Activated CD4-positive, alpha-beta T cell treated with anti-CD3 and anti-CD28 coated beads, Interleukin-2, amount 50 U/mL, for 48 hours (primary cell): ENCODE measurements at places on chromosomes 3 and 15.

DNA sequence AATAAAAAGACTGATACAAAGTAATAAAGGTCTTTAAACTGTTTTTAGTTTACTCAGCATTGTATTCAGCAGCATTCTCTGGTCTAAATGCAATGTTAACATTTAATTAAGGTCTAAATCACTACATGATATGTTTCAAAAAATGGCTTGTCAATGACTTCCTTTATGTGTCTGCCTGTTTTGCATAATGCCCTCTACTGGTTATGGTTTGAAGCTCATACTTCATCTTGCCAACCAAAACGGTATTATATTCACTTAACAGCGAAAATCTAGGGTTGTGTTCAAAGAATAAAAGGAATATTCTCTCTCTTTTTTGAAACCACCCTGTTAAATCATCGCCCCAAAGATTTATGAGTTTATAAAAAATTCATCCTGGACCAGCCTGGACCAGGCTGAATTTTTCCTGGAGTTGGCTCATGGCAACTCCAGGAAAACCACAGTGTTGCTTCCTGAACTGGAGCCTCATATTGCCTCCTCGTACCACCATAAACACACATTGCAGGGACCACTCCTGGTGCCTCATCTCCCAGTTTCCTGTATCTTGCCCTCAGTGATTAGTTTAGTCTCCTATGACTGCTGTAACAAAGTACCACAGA is 6.7 kb upstream of the NCEH1 start:
- no peak for DNase-seq

GRCh38 chr3:182276512-182276911 is 516.8 kb upstream of the ATP11B start:
- no peak for DNase-seq

DNA sequence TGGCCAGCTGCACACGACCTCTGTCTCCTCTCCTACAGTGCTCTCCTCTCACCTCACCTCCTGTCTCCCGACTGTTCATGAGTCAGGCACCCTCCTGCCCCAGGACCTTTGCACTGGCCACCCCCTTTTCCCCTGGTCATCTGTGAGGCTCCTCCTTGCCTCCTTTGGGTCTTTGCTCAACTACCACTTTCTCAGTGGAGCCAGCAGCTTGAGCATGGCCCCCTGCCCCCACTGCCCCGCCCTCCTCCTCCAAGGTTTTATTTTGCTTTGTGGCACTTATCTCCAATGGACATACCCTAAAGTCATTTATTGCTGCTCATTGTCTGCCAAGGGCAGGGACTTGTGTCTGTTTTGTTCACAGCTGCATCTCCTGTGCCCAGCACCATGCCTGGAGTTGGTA is 64.3 kb downstream of the MGLL start:
- DNase-seq = no peak

DNA sequence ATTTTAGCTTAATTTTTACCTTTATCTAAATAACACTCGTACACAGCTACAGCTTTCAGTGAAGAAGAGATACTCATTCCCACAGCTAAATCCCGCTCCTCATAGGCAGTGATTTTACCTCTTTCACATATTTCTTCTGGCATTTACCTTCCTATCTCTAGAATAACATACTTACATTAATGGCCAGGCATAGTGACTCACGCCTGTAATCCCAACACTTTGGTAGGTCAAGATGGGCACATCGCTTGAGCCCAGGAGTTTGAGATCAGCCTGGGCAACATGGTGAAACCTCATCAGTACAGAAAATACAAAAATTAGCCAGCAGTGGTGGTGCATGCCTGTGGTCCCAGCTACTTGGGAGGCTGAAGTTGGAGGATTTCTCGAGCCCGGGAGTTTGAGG is 80.2 kb downstream of the PPARG start:
- no peak for DNase-seq

DNA sequence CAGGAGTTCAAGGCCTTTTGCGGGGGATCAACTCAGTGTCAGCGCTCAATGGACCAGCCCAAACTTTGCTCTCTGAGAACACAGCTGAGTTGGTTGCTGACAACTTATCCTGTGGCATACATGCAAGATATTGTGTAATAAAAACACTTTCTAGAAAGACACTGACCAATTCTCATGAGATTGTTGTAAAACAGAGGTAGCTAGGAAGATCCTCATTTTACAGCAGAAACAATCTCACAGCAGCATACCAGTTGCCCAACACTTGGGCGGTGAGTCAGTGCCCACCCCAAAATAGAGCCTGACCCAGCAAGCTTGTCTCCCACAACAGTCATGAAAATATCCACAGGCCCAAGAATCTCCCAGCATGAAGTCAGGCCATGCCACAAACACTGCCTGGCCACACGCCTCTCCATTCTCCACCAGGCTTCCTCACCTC is 18.2 kb downstream of the KLHL6 start:
- DNase-seq = no peak

DNA sequence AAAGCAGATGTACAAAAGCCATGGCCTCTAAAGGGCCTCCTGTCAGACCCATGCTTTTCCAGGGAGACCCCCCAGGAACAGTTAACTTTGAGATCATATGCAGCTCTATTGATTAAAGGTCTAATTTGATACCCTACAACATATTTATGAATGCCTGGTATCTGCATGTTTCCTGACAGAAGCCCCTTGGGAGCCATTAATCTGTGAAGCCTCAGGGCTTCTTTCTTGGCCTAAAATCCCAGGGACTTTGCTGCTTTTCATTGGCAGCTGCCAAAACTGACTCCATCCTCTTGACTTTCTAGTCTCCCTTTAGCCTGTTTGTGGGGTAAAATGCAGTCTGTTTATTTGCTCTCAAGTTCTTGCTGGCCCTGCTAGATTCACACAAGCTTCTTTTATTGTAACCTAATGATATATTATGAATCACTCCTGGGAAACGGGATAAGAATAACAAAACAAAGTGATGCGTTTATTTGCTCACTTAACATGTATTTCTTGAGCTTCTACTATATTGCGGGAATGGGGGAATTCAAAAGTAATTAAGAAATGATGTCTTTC is 257.0 kb downstream of the LSAMP start:
- no peak for DNase-seq

- no peak for DNase-seq
Measured at GRCh38 chr3:45684327-45684892, 4.8 kb upstream of the SACM1L start.

DNA sequence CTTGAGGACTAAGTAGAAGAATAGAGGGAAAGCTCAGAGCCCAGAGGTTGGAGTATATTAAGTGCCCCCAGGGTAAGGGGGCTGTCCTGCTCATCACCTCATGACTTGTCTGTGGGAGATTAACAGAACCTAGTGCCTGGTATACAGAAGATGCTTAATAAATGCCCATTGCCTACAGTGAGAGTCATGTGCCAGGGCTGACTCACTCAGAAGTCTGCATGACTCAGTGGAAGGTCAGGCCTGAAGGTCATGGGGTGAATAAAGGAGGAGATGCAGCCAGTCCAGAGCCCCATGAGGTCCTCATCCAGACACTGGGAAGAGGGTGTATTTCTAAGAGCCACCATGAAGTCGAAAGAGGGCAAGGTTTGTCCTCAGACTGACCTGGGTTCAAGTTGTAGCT is 62.5 kb upstream of the TLE3 start:
- no peak for DNase-seq

GRCh38 chr3:55526332-55527030 is 39.4 kb upstream of the WNT5A start:
- DNase-seq = no peak

DNA sequence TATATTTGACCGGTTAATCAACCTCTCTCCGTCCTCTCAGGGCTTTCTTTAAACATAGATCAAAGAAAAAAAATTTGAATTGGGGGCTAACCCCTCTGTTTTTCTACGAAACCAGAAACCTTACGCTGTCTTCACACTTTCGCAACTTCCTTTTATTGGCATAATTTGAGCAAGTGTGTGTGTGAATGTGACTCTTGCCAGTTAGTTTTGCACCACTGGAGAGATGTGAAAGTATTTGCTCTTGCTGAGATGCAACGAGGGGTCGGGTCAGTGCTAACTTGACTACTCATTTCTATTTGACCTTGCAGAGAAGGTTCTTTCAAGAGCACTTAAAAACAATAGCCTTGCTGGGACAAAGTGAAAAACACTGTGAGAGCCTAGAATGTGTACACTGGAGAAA is 81.2 kb downstream of the FAM43A start:
- DNase-seq = no peak

- DNase-seq = no peak
Measured at GRCh38 chr3:185322101-185322719, 40.7 kb upstream of the MAP3K13 start.

GRCh38 chr3:112653209-112653871 is 12.4 kb upstream of the CCDC80 start:
- DNase-seq = no peak

DNA sequence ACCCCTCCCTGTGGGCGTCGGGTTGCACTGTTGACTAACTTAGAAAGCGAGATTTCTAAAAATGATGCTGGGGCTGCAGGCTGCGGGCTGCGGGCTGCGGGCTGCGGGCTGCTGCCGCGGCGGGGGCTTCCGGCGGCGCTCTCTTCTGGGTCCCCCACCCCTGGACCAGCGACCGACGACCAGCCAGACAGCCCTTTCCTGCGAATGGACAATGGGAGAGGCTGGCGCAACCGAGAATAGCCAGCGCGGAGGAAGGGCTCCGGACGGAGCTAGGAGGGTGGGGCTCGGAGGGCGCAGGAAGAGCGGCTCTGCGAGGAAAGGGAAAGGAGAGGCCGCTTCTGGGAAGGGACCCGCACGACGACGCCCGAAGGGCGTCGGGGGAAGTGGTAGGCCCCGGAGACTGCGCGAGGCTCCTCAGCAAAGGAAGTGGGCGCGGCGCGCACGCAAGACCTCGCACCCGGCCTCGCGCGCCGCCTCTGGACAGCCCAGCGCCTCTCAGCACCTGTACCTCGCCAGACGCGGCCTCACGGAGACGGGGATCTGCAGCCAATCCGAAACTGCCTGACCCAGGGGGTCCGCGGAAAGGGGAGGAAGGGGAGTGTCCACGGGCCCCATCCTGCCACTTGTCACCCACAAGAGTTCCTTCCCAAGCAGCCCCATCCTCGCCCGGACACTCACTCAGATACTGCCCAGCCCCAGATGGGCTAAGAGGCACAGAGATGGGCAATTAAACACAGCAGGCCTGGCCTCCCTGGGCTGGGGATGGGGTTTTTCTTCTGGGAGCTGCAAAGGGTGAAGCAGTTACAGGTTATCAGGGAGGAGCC is 70.7 kb downstream of the SLC12A8 start:
- DNase-seq = peak; percentile 80

DNA sequence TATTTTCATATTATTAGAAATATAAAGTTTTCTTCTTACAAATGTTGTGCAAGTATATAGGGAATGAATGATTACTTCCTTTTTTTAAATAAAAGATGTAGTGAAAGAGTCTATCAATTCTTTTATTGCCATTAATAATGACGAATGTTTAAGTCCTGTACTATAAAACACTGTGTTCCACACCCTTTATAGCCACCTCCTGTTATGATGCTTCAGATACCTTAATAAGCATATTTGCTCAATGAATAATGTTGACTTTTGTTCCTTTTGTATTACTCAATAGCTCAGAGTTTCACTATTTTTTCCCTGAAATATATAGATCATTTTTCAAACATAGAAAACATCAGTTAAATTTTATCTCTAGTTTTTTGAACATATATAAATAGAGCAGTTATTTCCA is 378.2 kb upstream of the THBS1 start:
- DNase-seq = no peak

DNA sequence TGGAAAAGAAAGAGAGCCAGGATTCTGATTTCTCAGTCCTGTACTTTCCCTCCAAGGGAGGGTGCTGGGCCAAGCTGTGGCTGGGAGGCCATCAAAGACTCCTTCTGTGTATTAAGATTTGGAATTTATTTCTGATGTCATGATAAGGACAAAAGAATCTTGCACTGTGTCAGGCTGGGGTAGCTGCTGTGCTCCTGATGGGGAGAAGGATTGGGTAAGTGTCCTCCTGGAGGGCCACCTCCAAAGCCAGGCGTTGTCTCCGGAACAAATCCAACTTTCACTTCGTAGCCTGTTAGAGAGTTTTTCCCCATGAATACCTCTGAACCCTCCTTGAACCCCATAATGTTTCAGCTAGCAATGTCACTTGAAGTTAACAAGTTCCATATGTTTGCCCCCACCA is 29.9 kb downstream of the CLDN11 start:
- DNase-seq = no peak

- DNase-seq = no peak
Measured at GRCh38 chr3:17579289-17580031, 163.0 kb downstream of the TBC1D5 start.

- DNase-seq = no peak
Measured at GRCh38 chr3:53675942-53676341, 170.3 kb downstream of the CHDH start.

GRCh38 chr3:30319713-30320112 is 286.7 kb upstream of the TGFBR2 start:
- DNase-seq = peak; percentile 25

GRCh38 chr3:171829841-171830517 is 13.2 kb upstream of the TMEM212 start:
- no peak for DNase-seq

- peak; percentile 81 for DNase-seq
Measured at GRCh38 chr15:68553994-68554720, 24.6 kb upstream of the CORO2B start.

- no peak for DNase-seq
Measured at GRCh38 chr3:160065786-160066185, 77.2 kb downstream of the IL12A start.

DNA sequence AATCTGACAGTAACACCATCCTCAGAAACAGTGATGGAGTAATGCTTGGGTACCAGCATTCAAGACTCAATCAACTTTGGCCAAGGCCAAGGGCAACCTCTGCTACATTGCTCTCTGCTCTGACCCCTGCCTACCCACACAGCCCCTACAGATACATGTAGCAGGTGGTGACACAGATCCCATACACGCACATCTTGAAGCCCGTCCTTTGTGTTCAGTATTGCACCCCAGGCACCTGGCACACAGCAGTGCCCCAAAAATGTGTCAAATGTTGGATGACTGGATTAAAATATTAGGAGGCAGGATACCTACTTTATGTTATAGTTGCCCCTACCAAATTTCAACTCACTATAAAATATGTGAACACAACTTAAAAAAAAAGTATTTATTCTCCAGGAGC is 139.3 kb upstream of the ICE2 start:
- DNase-seq = no peak

DNA sequence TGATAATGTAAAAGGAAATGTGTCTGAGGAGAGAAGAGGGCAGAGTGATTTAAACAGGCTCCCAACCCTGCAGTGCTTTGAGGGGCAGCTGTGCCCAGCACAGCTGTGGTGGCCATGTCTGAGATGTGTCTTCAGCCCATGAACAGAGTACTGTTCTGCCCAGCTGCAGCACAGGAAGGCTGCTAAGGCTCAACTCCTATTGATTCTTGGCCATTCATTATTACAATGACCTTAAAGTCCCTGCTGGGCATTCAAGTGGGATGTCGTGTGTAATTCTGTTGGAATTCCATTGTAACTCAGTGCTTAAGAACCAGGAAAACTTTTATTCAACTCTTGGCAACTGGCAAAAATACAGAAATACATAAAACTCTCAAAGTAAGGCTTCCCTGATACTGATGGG is 229.3 kb downstream of the MCTP2 start:
- no peak for DNase-seq

GRCh38 chr3:119206611-119207511 is 33.5 kb downstream of the UPK1B start:
- DNase-seq = no peak

GRCh38 chr15:68650901-68651709 is 72.3 kb downstream of the CORO2B start:
- peak; percentile 61 for DNase-seq
